ENCODE measurements at places on chromosomes 6 and 20.

- no peak for DNase-seq
These were observed 70.5 kb upstream of the ADTRP start for GRCh38 chr6:11848852-11849731.

GRCh38 chr6:27795697-27796494, 116.3 kb downstream of the OR2B2 start:
- peak; percentile 80 for DNase-seq

GRCh38 chr6:99270826-99271225, 78.6 kb downstream of the FAXC start:
- DNase-seq, result no peak

DNA sequence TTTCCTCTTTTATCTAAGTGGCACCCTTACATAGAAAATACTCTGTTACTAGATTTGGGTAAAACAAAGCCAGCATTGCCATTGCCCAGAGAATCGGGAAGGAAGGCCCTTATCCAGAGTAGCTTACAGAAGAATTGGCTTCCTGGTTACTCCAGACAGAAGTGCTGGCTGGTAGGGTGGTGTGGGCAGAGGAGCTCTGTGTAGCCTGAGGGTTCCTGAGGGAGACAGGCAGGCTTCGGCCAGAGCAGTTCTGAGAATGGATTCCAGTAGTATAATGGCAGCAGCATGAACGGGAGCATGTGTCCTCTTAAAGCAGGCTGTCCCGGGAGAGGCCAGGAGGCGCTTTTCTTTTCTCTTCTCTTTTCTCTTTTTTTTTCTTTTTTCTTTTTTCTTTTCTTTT, 11.9 kb downstream of the CUL9 start:
- no peak for DNase-seq

DNA sequence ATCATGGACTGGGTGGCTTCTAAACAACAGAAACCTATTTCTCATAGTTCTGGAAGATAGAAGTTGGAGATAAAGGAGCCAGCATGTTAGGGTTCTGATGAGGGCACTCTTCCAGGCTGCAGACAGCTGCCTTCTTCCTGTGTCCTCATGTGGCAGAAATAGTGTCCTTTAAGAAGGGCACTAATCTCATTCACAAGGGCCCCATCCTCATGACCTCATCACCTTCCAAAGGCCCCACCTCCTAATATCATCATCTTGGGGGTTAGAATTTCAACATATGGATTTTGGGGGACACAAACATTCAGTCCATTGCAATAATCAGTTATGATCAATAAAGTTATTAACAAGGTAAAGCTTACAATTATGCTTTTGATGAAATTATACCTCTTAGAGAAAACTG, 130.8 kb upstream of the SLC22A23 start:
- no peak for DNase-seq

GRCh38 chr20:52852714-52853113, 119.4 kb upstream of the TSHZ2 start:
- DNase-seq, result no peak

GRCh38 chr20:48858075-48858790, 30.4 kb upstream of the PREX1 start:
- no peak for DNase-seq

GRCh38 chr6:46296586-46296985, 125.8 kb upstream of the ENPP5 start:
- no peak for DNase-seq

DNA sequence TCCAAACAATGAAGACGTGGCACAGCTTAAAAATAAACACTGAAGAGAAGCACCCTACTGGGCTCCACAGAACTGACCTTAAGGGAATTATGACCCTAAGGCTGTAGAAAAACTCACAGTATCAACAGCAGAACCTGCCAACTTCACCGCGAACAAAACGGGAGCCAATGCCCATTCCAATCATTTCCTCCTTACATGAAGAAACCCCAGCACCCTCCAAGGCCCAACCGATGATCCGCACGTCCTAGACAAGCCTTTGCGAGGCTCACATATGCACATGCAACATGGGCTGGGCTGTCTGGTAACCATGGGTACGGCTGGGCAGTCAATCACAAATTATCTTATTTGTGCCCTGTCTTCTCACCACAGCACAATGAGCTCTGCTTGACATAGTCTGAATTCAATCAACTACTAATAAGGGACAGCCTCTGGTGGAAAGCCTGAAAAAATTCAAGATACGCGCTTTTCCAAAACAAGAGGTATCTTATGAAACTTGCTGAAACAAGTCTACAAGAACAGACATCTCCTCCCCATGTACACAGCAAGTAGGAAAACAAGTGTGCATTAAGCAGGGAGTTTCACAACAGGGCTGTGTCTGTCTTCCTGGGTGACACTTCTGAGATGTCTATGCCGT, 1.7 kb downstream of the DIDO1 start:
- DNase-seq, result no peak

- DNase-seq, result no peak
These were observed 58.3 kb downstream of the COL12A1 start for GRCh38 chr6:75147512-75147911.

- no peak for DNase-seq
These were observed 473.9 kb downstream of the COL12A1 start for GRCh38 chr6:74731931-74732330.

GRCh38 chr6:122620902-122621301, 10.7 kb downstream of the PKIB start:
- no peak for DNase-seq

DNA sequence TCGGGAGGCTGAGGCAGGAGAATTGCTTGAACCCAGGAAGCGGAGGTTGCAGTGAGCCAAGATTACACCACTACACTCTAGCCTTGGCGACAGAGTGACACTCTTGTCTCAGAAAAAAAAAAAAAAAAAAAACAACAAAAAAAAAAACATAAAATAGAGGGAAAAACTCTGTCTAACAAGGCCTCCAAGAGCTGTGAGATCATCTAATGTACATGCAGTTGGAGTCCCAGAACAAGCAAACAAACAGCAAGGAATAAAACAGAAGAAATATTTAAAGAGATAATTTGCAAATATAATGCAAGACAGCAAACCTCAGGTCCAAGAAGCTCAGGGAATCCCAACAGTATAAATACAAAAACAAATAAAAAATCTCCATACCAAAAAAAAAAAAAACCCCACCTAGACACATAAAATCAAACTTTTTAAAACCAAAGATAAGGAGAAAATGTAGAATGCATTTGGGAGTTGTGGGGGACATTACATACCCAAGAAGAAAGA, 35.0 kb upstream of the CCR6 start:
- DNase-seq, result no peak

DNA sequence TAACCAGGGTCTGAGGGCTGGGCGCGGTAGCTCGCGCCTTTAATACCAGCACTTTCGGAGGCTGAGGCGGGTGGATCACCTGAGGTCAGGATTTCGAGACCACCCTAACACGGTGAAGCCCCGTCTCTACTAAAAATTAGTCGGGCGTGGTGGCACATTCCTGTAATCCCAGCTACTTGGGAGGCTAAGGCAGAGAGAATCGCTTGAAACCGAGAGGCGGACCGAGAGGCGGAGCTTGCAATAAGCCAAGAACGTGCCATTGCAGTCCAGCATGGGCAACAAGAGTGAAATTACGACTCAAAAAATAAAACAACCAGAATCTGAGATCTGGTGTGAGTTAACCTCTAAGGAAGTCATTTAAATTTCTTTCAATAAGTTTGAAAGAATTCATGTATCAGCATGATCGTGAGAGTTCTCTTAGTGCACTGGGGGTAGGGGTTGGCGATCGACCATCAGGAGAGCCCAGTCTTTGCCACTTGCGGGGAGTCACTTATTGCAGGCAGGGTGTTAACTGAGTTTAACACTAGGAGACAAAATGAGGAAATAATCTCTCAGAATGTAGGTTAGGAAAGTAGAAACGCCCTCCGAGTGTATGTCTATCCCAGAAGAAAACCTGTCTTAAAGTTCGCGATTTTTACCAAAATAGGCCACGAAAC, 206.5 kb upstream of the ZNF184 start:
- no peak for DNase-seq

DNA sequence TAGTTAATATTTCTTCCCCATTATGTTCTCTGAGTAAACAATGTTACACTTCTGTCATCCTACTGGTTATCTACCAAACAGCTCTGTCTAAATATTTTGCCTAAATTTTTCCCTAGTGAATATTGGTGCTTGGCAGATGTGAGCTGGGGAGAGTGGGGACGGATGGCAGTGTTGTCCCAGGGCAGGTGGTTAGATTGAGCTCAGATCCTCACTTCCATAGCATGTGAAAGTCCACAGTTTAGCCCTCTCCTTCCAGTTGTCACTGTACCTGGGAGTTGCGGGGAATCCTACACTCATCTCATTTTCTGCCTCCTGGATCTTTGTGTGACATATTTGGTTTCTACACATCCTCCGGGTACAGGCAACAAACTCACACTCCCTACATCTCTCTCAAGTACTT, 484.9 kb downstream of the EPM2A start:
- no peak for DNase-seq

DNA sequence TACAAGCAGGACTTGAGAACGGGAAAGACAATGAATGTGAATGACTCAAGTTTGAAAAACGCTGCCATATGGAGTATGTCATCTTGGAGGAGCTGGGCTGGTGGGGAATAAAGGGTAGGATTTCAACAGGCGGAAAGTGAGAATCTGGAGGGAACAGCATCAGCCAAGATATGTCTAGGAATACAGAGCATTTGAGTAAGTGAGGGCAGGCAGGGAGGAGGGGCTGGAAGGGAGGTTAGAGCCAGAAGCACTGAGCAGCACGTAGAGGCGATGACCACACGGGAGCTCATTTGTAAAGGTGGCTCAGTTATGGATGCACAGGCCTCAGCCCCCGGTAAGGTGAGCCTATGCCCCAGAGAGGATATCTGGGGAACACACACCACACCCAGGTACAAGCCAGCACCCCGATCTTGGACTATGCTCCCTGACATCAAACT, 115.1 kb downstream of the ZMYND8 start:
- DNase-seq, result no peak

DNA sequence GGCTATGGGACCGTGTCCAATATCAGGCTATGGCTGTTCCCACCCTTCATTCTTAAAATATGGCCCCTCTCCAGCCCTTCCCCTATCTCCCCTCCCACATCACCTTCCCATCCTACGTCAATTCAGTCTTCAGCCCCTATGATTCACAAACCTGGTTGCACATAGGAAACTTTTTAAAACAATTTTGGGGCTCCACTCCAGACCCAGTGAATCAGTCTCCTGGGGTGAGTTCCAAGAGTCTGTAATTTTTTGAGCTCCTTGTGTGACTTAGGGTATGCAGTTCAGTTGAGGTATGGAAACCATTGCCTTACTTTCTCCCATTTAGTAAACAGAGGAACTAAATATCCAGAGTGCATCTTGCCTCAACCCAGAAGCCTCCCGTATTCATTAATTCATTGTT, 5.5 kb downstream of the HNF4A start:
- no peak for DNase-seq

DNA sequence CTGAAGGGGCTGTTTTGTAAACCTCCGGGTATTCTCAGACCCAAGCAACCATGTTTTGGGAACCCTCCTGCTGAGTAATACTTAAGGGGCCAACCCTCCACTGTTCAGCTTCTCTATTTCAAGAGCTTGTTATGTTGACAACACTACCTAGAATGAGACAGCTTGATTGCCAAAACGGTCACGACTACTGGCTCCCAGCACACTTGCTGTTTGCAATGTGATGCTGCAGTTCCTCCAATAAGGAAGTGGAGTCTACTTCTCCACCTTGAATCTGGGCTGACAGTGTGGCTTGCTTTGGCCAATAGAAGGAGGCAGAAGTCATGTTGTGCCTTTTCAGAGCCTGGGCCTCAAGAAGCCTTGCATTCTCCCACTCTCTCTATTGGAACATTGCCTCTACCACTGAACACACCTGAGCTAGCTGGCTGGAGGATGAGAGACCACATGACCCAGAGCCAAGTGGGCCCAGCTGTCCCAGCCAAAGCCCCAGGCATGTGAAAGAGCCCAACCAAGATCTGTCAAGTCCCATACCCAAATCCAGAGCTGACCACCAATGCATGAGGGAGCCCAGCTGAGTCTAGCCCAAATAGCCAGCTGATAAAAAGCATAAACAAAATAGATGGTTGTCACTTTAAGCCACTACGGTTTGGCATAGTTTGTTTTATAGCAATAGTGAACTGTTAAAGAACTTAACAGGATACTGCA, 108.0 kb downstream of the PRND start:
- no peak for DNase-seq
